ENCODE measurements at places on chromosomes 6 and 20. TPM values are rescaled to one million over a fixed set of nuclear protein-coding genes. Genes with fewer than 3 reads are reported as not detected.
A peak's percentile ranks its signal among the peaks of the same experiment; 100 is the strongest.

The TMEM217 gene
- 0.31 TPM for total RNA-seq

The MRAP2 gene
- 32.9 TPM for total RNA-seq

- DNase-seq = peak; percentile 72
These were observed 38.4 kb downstream of the RREB1 start for GRCh38 chr6:7145885-7146828.

- DNase-seq = no peak
These were observed 90.2 kb upstream of the CCDC167 start for GRCh38 chr6:37589941-37590340.

- DNase-seq = no peak
These were observed 82.7 kb downstream of the PSMG4 start for GRCh38 chr6:3341467-3341866.

The PHACTR1 gene
- 2.5 TPM for total RNA-seq

Measured in tongue (tissue), 3 donors.